ENCODE measurements at places on chromosomes 1 and 21.
A peak's percentile ranks its signal among the peaks of the same experiment; 100 is the strongest.

DNA sequence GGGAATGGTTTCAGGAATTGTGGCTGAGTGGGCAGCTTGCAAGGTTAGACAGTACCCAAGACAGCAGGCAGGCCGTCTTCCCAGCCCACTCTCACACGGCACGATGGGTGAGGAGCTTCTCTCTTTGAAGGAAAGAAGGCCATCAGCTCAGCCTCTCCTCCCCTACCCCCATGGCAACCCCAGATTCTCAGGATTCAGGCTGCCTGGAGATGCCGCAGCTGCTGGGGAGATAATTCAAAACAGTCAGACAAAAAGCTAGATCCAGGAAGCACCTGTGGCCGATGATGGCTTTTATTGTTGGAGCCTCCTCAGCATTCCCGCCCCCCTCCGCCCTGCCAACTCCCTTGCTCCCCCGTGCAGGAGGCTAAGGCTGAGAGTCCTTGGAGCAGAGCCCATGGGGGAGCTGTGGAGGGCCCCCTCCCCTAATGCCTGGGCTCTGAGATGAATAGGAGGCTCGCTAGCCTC is 220.5 kb downstream of the TRABD2B start:
- DNase-seq, result peak; percentile 81

GRCh38 chr21:39555911-39556590 is 56.7 kb upstream of the B3GALT5 start:
- DNase-seq, result no peak

DNA sequence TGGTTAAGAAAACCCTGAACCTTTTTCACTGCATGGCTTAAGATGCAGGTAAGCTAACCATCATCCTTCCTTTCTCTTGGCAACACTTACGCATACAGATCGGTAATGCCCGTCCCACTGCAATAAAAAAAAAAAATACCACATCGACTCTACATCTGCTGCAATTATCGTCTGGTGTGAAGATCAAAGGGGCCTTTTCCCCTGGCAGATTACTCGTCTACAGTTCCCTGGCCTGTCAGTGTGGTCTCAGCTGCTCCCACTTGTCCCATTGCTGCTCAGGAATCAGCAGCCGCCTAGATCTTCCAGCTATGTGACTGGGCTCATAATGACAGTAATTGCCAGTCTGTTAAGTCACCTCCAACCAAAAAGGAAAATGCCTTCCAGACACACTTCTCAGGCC is 133.1 kb downstream of the SETD4 start:
- DNase-seq, result no peak

GRCh38 chr1:20634065-20634593 is 871 bp downstream of the PINK1 start:
- DNase-seq, result no peak

DNA sequence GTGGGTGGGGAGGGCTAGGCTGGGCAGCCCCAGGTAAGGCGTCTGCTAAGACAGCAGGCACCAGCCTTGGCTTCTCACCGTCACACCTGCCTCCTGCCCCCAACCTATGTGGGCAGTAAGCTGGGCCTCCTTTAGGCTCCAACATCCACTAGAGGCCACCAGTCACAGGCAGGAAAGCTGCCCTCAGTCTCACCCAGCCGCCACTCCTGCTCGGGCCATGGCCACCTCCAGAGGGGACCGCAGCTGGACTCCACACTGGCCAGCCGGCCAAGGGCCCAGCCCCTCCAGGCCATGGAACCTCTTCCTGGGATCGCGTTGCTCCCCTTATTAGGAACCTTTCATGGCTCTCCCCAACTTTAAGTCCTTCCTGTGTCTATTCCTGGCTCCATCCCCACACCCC is 74.5 kb downstream of the MRPL37 start:
- no peak for DNase-seq

DNA sequence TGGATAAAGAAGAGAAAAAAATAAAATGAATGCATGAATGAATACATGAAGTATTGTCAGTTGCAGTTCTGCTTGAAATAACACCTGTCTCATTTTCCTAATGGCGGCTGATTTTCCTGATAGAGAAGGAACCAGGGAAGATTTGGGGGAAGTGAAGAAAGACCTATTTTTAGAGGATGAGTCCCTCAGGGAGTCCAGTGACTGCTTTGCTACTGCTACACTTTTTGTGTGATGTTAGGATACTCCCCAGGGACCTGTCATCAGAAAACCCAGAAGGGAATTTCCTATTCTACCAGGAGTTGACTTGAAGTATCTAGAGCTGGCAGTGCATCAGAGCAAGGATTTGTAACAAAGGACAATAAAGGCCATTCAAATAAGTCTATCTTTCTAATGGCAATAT is 114.8 kb downstream of the MAB21L3 start:
- no peak for DNase-seq

GRCh38 chr1:64038965-64039364 is 164.5 kb upstream of the UBE2U start:
- DNase-seq, result no peak

- DNase-seq, result no peak
Observed at GRCh38 chr1:6247651-6248050, 3.7 kb downstream of the HES3 start.

GRCh38 chr1:33905241-33905640 is 41.4 kb downstream of the HMGB4 start:
- DNase-seq, result no peak

DNA sequence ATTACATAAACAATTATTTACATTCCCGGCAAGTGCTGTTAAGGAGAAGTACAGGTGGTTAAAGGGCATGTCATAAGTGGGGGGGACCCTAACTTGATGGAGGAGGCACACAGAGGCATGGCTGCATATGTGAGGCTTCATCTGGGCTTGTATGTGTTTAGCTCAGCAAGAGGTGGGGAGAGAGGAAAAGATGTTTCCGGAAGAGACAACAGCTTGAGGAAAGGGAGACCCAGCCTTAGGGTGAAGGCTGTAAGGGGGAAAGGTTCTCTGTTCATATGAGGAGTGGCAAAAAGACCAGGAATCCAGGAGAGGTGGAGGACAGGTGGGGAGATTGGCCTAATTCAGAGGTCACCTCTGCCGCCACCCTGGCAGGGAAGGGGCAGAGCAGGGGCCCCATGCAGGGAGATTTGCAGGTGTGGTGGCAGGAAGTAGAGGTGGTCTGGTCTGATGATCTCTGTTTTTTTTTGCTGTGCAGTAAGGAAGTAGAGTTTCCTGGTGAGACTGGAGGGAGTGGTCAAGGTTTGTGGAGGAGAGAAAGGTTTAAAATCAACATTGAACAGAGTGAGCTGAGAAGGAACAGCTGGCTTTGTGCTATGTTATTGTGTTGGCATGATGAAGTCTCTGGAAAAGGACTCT is 9.0 kb downstream of the TRAF5 start:
- DNase-seq, result no peak

DNA sequence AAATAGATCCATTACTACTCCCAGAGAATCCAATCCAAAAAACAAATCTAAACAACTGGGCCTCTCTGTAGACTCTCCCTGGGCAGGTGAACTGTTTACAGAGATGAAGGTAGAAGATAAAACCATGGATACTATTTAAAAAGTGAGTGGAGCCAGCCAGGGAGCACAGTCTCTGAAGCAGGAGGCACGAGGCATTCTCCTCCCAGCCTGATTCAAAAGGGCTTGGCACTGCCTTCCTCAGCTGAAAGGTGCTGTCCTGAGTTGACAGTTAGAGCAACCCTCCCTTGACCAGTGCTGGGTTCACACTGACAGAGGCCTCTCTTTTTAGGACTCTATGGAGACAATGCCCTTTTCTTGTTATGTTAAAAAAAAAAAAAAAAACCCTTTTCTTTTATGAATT is 36.8 kb downstream of the HENMT1 start:
- no peak for DNase-seq

GRCh38 chr1:193538680-193539079 is 352.3 kb upstream of the B3GALT2 start:
- DNase-seq, result no peak
